CD4-positive, alpha-beta T cell treated with Interferon gamma for 1 hour (primary cell): ENCODE measurements at places on chromosomes 13 and 19.

GRCh38 chr13:32126278-32126677 is 94.7 kb downstream of the FRY start:
- no peak for DNase-seq

DNA sequence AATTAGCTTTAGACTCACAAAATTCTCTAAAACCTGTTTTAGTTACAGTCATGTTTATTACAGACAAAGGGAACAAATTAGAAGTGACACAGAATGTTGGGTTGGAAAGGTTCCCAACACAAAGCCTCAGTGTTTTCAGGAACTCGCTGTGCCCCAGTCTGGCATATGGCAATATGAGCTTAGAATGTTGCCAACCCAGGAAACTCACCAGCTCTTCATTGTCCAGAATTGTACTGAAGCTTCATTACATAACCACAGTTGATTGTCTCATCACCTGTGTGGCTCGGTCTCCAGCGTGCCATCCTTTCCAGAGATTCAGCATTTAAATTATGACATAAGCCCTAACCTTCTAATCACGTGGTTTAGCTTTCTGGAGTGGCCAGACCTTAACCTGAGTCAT is 19.1 kb downstream of the ZNF264 start:
- DNase-seq, result no peak

GRCh38 chr13:99435116-99435515 is 66.2 kb upstream of the TM9SF2 start:
- DNase-seq, result no peak

DNA sequence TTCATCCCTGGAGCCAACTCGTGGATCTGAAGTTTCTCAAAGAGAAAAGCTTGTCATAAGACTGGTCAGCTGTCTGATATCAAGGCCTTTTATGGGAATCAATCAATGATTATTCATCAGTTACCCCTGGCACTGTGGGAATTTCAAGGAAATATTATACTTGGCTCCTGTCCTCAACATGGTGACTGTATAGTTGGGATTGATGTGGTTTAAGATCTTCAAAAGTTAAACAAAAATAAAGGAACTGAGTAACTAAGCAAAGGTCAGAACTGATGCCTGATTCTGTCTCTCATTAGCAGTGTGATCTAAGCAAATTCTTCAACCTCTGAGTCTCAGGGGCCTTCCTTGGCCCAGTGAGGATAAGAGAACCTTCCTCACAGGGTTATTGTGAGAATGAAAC is 22.2 kb upstream of the SERPINE3 start:
- no peak for DNase-seq

DNA sequence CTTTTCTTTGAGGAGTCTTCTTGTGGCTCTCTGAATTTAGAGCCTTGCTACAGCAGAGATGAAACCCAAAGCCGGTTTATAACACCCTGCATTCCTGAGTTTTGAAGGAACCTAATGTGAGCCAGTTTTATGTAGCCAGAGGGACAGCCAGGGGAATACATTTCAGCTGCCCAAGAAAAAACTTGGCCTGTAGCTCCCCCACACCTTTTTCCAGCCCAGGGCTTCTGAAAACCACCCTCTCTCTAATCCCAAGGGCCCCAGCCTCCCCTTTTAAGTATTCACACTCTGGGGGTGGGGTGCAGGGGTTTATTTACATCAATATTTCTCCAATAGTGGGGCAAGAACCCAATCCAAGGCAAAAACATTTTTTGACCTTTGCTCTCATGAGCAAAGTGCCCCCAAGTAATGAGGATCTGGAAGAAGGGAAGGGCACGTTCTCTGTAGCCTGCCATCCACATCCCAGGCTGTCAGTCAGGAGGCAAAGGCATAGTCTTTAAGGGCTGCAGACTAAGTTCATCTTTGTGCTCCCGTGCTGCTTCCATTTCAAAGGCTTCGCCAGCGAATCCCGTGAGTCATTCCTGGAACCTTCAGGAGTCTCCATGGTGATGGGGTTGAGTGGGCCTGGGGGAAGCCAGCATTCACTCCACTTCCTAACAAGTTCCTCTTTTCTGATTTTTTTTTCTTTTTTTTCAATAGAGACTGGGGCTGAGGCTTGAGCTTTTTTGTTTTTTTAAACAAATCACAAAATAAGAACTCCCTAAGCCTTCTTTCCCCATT is 33.2 kb upstream of the MEDAG start:
- DNase-seq, result no peak

DNA sequence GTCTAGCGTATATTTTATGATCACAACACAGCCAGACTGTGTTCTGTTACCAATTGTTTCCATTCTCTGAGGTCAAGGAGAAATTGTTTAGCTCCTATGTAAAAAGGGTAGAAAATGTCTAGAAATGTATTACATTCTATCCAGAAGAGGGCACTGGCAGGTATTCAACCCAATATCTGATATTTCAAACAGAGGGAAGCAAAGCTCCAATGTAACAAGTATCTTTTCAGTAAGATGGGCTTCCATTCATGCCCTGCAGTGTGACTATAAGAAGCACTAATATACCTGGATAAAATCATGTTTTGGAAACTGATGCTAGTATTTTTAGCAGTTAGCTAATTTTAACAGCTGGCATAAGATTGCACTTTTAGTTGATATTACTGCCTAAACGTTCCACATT is 312.7 kb downstream of the FGF14 start:
- DNase-seq, result no peak

DNA sequence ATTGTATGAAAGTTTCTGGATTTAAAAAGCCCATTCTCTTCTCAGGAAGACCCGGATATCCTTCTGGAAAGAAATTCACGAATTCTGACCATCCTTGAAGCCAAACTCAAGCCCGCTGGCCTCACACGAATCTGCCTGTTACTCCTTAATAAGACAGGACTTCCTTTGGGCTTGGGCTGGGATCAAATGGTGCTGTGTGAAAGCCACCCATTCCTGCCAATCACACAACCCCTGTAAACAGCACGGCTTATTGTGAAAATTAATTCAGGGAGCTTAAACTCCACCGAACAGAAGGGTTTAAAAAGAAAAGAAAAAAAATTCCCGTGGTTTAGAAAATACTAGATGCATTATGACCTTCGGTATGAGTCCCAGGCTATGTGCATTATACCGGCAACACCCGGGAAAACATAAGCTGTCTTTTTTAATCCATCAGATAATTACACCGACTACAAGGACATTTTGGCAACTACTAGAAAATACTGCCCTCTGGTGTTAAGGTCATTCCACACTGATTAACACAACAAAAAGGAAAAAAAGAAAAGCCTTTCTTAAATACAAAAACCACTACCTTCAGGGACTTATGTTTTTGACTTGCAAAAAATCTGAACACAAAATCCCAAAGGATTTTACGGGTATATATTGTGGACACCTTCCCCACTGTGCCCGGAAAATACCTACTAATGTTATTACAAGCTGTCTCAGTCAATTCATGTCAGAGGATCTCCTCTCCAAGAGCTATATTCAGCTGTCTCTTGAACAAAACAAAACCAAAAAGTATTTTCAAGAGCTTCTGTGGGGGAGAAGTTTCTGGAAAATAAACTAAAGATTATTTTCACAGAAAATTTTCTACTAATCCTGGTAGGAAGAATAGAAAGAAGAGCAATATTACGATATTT is 76.0 kb upstream of the LSM14A start:
- no peak for DNase-seq

DNA sequence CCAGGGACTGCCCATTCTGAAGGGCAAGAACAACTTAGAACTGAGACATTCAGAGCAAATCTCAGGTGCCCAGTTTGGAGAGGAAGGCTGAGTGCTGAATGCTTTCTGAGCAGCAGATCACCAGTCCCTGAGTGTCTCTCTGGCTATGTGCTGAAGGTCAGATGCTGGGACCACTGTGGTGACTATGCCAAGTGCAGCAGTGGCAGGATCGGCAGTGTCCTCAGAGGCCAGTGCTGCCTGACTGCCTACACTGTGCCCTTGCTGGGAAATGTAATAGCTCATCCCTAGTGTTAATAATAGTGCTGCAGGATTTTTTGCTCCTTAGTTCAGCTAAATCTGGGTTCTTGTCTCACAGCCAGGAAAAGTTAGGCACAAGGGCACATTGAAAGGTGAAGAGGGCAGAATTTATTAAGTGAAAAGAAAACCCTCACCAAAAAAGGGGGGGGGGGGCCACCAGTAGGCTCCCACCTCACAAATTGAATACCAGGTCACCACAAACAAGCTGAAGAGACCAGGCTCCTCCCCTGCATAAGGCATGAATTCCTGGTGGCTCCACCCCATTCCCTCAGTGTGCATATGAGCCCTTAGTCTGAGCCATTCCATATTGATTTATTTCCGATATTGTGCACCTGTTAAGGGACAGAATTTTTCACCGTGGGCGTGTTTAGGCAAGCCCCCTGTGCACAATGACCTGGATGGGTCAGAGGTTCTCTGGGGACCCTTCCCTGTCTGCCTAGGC is 18.5 kb downstream of the RFXAP start:
- no peak for DNase-seq

- no peak for DNase-seq
These were observed 332.1 kb downstream of the UQCRFS1 start for GRCh38 chr19:28880735-28881401.

DNA sequence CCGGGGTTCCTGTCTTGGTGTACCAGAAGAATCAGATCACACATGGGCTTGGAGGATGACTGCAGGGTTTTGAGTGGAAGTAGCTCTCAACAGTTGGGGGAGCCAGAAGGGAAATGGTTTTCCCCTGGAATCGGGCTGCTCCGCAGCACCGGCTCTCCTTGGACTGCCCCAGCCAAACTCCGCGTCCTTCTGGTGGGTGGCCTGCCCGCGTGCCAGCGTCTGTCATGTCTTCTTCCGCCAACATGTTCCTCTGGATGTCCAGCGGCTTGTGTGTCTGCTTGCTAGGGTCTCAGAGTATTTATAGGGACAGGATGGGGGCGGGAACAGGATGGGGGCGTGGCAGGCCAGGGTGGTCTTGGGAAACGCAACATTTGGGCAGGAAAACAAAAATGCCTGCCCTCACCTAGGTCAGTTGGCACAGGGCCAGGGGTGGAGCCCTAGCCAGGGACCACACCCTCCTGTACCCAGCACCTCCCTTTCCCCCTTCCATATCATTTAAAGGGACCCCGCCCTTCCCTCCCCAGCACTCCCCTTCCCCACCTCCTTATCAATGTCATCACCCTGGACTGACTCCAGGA is 1.3 kb upstream of the ZNF30 start:
- DNase-seq, result no peak

DNA sequence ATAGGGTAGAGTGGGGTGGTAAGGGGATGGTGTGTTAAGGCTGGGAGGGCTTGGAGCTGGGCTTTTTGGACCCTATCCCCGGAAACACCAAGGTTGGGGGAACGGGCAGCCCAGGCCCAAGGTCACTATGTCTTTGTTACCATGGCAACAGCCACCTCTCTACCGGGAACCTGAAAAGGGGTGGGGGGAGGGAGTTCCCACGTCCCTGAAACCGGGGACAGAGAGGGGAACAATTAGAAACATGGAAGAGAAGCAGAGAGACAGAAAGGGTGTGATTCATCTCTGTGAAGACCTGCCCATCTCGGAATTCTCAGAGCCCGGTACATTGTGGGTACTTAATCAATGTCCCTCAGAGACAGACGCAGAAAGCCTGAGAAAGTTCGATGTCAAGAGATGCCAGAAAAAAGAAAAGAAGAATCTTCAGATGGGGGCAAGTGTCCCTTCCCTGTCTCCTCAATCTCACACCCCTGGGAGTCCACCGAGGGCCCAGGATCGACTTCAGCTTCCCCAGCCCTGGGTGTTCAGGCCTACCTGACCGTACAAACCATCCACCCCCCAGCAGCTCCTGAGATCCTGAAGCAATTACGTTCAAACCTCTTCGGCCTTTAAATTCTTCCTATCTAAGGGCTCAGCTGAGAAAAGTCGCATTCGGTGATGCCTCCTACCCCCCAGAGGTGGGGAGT is 6.8 kb upstream of the LRFN1 start:
- DNase-seq, result no peak

DNA sequence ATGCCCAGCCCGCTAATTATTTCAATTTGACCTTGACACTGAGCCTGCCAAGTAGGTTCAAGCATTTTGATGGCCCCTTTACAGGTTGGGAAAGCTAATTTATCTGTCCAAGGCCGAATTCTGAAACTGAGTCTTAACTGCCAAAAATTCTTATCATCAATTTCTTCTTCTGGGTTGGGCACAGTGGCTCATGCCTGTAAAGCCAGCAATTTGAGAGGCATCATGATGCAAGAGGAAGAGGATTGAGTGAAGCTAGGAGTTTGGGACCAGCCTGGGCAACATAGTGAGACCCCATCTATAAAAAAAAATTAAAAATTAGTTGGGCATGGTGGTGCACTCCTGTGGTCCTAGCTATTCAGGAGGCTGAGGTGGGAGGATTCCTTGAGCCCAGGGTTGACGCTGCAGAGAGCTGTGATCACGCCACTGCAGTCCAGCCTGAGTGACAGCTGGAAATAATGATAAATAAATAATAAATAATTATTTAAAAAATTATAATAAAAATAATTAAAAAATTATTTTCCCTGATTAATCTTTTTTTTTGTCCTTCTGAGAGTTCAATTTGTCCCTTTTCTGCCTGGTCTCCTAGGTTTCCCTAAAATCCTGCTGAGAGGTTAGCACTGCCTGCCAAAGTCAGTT is 1.3 kb upstream of the LDLR start:
- DNase-seq, result no peak

DNA sequence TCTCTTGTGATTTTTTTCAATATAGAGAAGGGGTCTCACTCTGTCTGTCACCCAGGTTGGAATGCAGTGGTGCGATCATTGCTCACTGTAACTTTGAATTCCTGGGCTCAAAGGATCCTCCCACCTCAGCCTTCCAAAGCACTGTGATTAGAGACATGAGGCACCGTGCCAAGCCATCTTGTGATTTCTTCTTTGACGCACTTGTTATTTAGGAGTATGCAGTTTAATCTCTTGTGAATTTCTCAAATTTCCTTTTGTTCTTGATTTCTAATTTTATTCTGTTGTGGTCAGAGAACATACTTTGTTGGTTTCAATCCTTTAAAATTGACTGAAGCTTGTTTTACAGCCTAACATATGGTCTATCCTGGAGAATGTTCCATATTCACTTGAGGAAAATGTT is 14.5 kb downstream of the IPO5 start:
- no peak for DNase-seq
